ENCODE measurements at places on chromosomes 11 and 22.

GRCh38 chr22:30668386-30668710 lies 673 bp upstream of the DUSP18 start:
- DNase-seq = no peak

DNA sequence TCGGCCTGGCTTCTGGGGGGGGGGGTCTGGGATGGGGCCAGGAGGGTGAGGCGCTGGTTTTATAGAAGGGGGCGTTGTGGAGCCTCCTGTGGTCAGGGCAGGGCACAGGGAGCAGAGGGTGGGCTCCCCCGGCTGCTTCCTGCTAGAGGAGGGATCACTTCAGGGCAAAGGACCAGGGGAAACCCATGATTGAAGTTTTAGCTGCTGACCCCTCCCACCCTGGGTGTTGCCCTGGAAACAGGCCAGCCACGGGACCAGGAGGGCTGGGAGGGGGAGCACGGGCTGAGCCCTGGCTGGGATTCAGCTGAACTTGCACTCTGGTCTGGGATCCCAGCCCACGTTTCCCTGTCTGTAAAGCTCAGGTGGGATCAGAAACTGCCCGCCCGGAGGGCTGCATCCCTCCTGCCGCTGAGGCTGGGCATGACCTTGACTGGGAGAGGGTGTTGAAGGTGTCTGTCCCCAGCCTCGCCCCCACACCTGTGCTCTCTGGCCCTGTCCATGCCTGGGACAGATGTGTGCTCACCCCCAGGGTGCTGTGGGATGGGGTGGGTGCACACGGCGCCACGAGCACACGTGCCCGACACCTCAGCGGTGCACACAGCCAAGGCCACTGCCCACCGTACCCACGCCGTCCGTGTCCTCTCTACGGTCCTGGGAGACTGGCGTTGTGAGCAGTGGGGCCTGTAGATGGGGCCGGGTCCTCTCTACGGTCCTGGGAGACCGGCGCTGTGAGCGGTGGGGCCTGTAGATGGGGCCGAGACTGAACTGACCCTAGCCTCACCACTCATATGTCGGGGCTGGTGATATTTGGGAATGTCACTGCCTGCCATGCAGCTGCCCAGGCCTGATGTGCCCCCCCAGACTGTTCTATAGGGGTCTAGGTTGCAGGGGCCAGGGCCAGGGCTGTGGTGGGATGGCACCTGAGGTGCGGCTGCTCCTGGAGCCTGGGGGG lies 2.3 kb downstream of the TSPAN4 start:
- no peak for DNase-seq

GRCh38 chr11:79232346-79232745 lies 208.5 kb downstream of the TENM4 start:
- DNase-seq = no peak

DNA sequence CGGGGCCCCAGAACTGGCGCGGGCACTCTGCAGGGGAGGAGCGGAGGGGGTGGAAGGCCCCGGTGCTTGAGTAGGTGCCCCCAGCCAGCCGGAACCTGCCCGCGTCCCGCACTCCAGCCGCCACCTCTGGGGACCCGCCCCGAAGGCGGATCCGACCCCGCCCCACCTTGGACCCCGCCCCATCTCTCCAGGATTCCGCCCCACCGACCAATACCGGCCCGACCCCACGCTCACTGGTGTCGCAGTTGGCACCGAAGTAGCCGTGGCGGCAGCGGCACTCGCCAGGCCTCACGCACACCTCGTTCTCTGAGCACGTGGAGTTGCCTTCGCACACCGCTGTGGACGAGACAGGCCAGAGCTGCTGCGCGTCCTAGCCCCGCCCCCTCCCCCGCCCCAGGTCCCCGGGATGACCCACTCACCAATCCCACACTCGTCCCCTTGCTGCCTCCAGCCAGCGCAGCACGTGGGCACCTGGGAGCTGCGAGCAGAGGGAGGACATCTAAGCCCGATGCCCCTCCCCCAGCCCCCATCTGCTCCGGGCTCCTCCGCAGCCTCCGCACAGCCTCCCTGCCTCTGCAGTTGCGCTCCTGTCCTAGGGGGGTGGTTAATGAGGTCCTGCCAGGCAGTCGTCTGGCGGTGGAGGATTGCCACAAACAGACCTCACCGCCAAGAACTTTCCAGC lies 6.0 kb downstream of the SCARF2 start:
- DNase-seq = no peak

- DNase-seq = no peak
Measured at GRCh38 chr11:7498193-7498592, 12.9 kb downstream of the OLFML1 start.

Data from stimulated activated CD8-positive, alpha-beta memory T cell treated with anti-CD3 and anti-CD28 coated beads, Interleukin-7, amount 100 ng/mL, for 4 hours (primary cell).